ENCODE measurements at places on chromosomes 11 and 22. TPM values are rescaled to one million over a fixed set of nuclear protein-coding genes. Genes with fewer than 3 reads are reported as not detected.

DNA sequence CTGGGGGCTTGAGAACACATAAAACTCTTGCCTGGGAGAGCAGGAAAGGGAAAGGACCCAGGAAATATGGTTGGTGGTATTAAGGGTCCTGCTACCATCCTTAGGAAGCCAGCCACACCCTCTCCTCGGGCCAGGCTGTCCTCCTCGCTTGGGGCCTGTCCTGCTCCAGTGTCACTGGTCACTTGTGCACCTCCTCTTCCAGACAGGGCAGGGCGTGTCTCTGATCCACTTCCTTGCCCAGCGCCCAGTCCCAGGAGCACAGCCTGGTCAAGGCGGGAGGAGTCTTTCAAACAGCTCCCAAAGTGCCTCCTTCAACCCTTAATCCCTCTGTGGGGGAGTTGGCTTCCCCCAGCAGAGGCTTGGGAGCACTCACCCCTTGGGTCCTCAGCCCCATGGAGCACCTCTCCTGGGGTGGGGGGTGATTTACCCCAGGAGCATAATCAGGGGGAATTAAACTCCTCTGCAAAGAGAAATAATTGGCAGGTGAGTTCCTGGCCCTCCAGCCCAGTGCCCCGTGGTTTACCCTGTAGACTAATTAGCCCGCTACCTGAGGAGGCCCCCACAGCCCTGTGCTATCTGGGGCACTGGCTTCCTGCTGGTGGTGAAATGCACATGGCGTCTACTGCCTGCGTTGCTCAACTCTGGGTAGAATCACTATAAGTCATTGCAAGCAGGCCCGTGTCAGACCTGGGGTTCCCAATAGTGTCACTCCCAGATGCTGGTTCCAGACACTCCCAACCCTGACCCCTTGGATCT lies 8.0 kb downstream of the TMPRSS6 start:
- no peak for DNase-seq

DNA sequence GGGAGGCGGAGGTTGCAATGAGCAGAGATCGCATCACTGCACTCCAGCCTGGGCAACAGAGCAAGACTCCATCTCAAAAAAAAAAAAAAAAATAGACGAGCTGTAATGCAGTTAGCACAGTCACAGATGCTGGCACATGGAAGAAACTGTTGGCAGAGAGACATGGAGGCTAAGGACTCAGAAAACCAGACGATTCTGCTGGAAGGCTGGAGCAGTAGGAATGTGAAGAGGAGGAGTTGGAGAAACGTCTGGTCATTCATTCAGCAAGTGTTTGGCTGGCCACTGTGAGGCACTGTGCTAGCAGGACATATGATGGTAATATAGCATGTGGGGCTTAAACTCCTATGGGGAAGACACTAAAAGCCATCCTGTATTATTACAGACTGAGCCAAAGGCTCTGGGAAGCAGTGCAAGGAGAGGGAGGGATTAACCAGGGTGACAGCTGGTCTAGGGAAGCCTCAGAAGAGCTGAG lies 5.0 kb downstream of the UQCR10 start:
- DNase-seq: peak; percentile 47

DNA sequence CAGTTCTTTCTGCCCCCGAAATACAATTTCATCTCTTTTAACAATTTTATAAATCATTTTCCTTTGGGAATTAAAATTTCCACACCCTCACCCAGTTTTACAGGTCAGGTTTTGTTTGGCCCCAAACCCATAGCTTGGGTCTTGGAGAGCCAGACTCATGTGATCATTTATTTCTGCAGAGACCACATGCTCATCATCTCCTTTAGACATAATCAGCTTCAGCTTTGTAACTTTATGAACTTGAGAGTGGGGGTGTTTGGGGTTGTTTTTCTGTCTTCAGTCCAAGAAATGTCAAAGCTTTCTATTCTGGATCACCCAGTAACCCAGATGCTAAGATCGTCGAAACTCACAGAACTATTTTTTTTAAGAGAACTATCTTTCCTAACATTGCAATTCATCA lies 70.9 kb downstream of the DBX1 start:
- DNase-seq: no peak

- DNase-seq: no peak
Observed at GRCh38 chr11:86288776-86289507, 13.1 kb upstream of the HIKESHI start.

DNA sequence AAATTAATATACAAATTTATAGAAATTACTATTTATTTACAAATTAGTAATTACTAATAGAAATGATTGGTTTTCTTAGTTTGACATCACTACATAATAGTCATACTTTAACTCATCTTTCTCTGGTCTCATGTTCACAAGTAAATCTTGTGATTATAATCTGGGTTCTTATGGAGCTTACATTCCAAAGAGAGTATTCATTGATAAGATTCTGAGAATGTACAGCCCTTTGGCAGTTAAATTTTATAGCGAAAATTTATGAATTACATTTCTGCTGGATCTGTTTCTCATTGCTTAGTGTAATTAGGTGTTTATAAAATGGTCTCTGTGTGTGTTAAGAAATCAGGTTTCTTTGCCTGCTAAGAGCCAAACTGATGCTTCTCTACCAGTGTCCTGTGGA lies 175.2 kb downstream of the TMEM135 start:
- no peak for DNase-seq

GRCh38 chr11:66907751-66908630 lies 50.2 kb downstream of the PC start:
- DNase-seq: no peak

- peak; percentile 58 for DNase-seq
Observed at GRCh38 chr11:89147229-89147628, 30.4 kb upstream of the TYR start.

DNA sequence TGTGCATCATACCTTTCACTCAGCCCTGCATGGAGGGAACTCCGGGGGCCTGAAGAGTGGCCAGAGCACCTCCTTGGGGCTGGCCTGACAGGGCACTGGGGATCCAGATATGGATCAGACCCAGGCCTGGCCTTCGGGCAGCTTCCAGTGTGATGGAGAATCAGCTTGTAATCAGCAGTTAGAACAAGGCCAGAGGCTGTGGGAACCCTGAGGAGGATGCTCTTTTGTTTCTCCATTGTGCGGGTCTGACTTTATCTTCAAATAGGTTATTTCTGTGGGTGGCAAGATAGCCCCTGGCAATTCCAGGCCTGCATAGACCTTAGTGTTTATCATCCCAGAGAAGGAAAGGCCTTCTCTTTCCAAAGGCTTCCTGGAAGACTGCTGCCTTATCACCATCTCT lies 12.3 kb downstream of the DGAT2 start:
- DNase-seq: no peak

DNA sequence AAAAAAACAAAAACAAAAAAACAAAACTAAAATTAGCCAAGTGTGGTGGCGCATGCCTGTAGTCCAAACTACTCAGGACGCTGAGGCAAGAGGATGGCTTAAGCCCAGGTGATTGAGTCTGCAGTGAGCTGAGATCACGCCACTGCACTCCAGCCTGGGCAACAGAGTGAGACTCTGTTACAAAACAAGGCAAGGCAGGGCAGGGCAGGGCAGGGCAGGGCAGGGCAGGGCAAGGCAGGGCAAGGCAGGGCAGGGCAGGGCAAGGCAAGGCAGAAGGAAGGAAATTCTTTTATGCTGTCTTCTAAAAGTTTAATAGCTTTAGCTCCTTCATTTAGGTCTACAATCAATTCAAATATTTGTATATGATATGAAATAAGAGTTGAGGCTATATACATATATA lies 50.1 kb upstream of the RASSF10 start:
- DNase-seq: no peak

GRCh38 chr11:115385226-115385625 lies 119.0 kb downstream of the CADM1 start:
- DNase-seq: no peak

- peak; percentile 70 for DNase-seq
Observed at GRCh38 chr11:72969894-72970335, 155.7 kb downstream of the ATG16L2 start.

- DNase-seq: no peak
Observed at GRCh38 chr11:127618721-127619120, 618.2 kb upstream of the KIRREL3 start.

DNA sequence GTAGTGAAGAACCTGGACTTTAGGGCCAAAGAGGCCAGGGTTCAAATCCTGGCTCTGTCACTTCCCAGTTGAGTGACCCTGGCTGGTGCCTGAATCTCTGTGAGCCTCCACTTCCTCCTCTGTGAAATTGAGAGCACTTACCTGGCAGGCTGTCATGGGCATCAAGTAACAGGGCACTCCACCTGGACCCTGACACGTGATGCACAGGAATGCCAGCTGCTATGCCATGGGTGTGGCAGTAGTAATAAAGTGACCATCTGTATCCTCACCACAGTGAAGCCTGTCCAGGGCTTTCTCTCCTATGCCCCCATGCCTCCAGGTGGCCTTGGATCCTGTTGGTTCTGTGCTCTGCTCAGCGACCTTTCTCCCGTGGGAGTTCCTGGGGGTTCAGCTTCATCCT lies 29.8 kb upstream of the PPP6R3 start:
- peak; percentile 70 for DNase-seq

GRCh38 chr11:10878408-10879214 lies 20.8 kb upstream of the ZBED5 start:
- peak; percentile 79 for DNase-seq

DNA sequence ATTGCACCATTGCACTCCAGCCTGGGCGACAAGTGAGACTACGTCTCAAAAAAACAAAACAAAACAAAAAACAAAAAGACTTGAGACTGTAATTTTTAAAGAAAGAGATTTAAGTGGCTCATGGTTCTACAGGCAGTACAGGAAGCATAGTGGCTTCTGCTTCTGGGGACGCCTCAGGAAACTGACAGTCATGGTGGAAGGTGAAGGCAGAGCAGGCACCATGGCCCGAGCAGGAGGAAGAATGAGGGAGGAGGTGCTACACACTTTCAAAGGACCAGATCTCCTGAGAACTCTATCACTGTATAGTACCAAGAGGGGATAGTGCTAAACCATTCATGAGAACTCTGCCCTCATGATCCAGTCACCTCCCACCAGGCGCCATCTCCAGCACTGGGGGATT lies 52.0 kb downstream of the CBL start:
- no peak for DNase-seq

- peak; percentile 35 for DNase-seq
Observed at GRCh38 chr22:39727541-39727940, 157.0 kb downstream of the CACNA1I start.

GRCh38 chr22:41934284-41935014 lies 7.8 kb upstream of the TNFRSF13C start:
- no peak for DNase-seq

DNA sequence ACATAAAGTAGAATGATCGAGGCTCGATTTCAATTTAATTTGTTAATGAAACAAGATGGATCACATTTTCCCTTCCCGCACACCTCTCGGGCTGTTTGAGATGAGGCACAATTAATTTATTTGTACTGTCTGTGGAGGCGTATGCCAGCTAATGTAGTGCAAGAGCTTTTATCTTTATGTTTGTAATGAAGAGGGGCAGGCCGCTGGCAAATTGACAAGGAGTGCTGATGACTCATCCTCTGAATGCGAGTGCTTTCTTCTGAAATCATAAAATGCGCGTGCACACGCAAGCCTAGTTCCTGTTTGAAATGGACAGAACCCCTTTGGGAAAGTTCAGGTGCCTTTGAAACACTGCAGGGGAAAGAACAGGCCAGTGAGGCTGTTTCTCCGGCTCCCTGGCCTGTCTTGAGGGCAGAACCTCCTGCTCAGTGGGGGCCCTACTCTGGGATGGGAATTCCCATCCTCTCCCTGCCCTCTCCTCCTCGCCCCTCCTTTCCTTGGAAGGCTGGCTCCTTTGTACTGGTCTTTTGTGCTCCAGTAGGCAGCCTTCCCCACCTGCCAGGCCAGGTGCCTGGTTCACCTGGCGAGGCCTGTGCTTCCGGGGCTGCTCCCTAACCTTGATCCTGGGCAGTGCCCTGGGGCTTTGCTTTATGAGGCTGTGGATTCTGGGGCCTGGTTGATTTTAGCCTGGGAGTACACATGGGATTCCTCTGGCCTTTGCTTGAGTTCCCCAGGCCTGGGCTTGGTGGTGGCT lies 50.3 kb downstream of the TEAD1 start:
- DNase-seq: peak; percentile 96

DNA sequence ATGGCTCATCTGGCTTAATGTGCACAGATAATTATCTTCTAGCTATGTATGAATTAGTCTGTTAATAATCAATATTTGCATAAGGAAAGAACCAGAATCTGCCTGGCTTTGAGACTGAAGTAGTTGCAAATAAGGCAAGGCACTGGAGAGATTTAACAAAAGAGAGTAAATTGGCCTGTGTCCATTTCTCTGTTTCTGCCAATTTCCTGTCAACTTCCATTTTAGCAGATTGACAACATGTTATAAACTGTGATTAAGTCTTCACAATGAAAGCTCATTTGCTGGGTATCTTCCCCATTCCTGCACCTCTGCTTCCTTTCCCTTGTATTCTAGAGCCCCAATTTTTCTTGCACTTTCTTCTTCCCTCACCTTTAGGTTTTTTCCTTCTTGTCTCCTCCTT lies 5.3 kb upstream of the TMEM123 start:
- DNase-seq: peak; percentile 55

DNA sequence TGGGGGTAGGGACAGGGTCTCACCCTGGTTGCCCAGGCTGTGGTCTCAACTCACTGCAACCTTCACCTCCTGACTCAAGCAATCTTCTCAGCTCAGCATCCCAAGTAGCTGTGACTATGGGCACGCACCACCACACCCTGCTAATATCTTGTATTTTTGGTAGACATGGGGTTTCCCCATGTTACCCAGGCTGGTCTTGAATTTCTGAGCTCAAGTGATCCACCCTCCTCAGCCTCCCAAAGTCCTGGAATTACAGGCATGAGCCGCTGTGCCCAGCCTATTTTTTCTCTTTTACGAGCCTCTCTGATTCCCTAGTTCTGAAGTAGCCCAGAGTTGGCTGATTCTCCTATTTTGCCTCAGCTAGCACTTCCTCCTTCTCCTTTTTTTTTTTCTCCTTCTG lies 83.6 kb downstream of the ZNF280B start:
- no peak for DNase-seq

DNA sequence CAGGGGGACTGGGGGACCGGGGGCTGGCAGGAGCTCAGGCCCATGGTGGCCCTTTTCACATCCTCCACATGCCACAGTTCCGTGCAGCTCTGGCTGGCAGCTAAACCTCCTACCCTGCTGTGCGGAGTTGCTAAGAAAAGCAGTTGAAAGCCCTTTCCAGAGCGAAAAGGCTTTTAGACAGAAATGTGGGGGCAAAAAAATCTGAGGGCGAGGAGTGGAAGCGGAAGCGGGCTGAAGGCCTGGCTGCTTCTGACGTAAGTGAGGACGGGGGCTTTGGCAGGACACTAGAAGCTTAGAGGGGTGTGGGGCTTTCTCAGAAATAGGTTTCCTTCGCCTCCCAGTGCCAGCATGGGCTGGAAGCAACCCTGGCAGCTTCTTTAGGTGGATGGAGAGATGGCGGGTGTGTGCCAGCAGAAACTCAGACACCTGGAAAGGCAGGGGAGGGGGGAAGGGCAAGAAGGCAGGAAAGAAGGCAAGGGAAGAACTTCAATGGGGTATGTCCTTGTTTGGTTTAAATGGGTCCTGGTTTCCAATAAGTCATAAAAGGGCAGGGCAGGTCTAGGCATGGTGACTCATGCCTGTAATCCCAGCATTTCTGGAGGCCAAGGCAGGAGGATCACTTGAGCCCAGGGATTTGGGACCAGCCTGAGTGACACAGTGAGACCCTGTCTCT lies 11.2 kb upstream of the DGKZ start:
- DNase-seq: peak; percentile 11

- no peak for DNase-seq
Observed at GRCh38 chr11:134260503-134260902, 7.1 kb downstream of the ACAD8 start.

The SLC25A17 gene
- 24.7 TPM for total RNA-seq

The DENND5A gene
- total RNA-seq: 46.9 TPM

The UNC93B1 gene
- total RNA-seq: 66.8 TPM

The TMEM41B gene
- total RNA-seq: 87.6 TPM

The PHF5A gene
- 76.5 TPM for total RNA-seq

The CDKN1C gene
- total RNA-seq: 12.0 TPM

The DAGLA gene
- 8.6 TPM for total RNA-seq

The ARHGAP20 gene
- not detected for total RNA-seq

The VWA5A gene
- not detected for total RNA-seq

The WBP2NL gene
- total RNA-seq: not detected
